ENCODE measurements at places on chromosomes 6 and 20. TPM values are rescaled to one million over a fixed set of nuclear protein-coding genes. Genes with fewer than 3 reads are reported as not detected.

The THBS2 gene
- total RNA-seq = not detected

The OPRM1 gene
- not detected for total RNA-seq

The PRR18 gene
- 0.35 TPM for total RNA-seq

The RAD21L1 gene
- total RNA-seq = 0.25 TPM

The LY6G6D gene
- total RNA-seq = not detected

The LTB gene
- not detected for total RNA-seq

The TSBP1 gene
- total RNA-seq = not detected

GRCh38 chr6:10395704-10396546 lies 18.9 kb downstream of the TFAP2A start:
- DNase-seq = no peak

- no peak for DNase-seq
Observed at GRCh38 chr6:67285770-67286495, 1349.1 kb upstream of the ADGRB3 start.

GRCh38 chr6:148577687-148578488 lies 168.9 kb upstream of the UST start:
- peak; percentile 57 for DNase-seq

GRCh38 chr20:63466250-63466825 lies 6.1 kb downstream of the KCNQ2 start:
- DNase-seq = no peak

DNA sequence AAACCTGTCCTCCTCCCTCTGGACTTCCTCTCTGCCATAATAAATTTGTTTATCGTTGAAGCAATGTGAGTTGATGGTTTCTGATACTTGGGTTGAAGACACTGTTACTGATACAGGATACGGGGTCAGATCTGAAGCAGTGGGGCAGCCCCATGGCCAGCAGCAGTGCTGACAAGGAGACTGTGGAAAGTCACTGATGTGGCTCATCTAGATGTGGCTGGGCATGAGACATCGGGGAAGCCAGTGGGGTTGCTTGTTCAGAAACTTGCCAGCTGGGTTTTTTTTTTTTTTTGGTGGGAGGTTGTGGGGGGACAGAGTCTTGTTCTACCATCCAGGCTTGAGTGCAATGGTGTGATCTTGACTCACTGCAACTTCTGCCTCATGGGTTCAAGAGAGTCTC lies 2.6 kb upstream of the BPI start:
- DNase-seq = no peak

DNA sequence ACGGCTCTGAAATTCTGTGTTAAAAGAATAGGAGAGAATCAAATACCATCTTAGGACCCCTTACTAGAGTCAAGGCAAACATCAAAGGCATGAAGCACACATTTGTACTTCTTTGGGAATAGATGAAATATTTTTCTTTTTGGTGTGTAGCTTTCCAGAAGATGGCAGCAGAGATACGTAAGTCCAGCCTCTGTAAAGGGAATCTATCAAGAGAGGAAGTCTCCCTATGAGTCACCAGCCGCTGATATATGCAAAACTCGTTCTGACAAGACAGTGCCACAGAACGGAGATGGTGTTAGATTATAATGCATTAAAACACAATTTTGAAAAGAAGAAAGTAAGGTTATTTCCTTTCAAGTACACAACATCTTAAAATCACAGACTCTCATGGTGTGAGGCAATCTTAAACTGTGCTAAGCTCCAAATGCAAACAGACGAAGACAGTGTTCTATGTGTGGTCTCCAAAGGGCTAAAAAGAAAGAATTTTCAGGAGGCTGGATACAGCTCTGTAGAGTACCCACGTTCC lies 120.0 kb upstream of the AGPAT4 start:
- DNase-seq = peak; percentile 75

DNA sequence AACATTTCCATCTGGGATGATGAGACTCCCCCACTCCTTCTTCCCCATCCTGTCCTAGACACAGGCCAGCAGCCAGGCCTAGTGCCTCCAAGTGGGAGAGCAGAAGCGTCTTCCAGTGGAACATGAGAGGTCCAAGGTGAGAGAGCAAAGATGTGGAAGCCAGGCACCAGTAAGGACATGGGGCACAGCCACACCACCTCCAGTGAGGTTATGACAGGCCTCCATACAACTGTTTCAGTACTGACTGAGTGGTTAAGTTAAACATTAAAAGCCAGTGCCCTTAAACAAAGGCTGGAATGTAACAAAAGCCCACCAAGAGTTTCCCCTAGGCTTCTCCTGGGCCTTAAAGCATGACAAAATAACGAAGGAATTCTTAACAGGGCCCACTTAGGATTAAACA lies 5.3 kb downstream of the ZBTB24 start:
- DNase-seq = no peak

DNA sequence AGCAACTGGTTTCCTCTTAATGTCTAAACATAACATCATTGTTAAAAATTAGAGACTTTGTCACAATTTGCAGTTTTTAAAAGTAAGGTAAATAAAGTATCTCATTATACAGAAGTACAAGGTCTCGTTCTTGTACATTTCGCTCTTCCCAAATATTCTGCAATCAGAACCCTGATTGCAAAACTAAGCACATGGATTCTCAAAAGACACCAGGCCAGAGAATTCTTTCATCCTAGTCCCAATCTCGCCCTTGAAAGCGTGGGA lies 355 bp upstream of the AKAP7 start:
- no peak for DNase-seq

- DNase-seq = no peak
Observed at GRCh38 chr6:116866281-116866871, 10.7 kb upstream of the RFX6 start.

- DNase-seq = no peak
Observed at GRCh38 chr20:58825450-58825849, 25.3 kb downstream of the GNAS-AS1 start.

- peak; percentile 21 for DNase-seq
Observed at GRCh38 chr6:83221889-83222479, 28.8 kb downstream of the RWDD2A start.

GRCh38 chr6:12163149-12163548 lies 127.0 kb upstream of the EDN1 start:
- DNase-seq = no peak

DNA sequence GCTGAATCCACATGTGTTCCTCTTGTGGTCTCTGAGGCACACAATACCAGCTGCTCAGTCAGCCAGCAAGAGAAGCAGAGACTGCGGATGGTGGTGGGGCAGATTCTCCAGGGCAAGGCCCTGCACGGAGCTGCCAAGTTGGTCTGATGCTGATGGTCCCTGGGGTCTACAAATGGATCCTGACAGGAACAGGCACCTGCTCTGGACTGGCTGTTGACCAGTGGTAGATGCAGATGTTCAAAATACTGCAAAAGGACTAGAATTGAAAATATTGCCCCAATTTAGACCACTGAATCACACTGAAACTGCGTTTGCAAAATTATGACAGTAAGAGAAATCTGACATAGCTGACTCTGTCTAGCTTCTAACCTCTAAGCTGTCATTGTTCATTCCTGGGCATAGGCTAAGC lies 29.6 kb upstream of the TUBB2A start:
- no peak for DNase-seq

GRCh38 chr20:40692240-40693011 lies 3.4 kb upstream of the MAFB start:
- no peak for DNase-seq

DNA sequence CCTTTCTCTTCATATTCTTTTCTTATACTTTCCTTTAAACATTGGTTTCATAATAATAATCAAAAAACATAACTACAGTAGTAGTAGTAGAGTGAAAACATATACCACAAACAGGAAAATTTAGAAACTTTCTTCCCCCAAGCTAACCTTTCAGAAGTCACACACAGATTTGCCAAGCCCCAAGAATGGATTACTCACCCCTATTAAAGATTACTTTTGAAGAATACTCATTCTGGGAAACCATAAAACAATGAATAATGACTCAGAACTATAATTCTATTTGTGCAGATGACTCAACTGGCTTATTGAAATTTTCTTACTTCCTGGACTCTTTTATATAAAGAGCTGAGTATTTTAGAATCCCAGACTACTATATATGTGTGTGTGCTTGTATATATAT lies 119.4 kb upstream of the GJE1 start:
- no peak for DNase-seq

- DNase-seq = no peak
Observed at GRCh38 chr6:156687789-156688619, 89.2 kb upstream of the ARID1B start.

- DNase-seq = peak; percentile 78
Observed at GRCh38 chr6:2245103-2245876, at the start of gene GMDS. TSS of gene GMDS (minus strand) at chr6:2245605.

DNA sequence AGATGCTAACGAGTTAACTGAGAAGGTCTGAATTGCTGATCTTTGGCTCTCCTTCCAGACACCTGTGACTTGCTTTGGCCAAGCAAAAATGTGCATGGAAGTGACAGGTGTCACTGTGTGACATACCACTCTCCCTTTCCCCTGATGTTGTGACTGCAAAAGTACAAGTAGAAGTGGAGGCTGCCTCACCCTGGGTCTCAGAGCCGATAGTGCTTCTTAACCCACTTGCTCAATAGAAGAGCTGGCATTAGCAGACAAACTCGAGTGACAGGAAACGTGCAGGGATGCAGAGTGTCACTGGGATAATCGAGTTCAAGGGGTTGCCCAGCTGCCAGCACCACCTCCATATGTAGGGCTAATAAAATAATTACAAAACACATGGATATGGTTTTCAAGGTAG lies 16.4 kb upstream of the SPO11 start:
- no peak for DNase-seq

GRCh38 chr20:3658716-3659491 lies 4.3 kb downstream of the GFRA4 start:
- no peak for DNase-seq

DNA sequence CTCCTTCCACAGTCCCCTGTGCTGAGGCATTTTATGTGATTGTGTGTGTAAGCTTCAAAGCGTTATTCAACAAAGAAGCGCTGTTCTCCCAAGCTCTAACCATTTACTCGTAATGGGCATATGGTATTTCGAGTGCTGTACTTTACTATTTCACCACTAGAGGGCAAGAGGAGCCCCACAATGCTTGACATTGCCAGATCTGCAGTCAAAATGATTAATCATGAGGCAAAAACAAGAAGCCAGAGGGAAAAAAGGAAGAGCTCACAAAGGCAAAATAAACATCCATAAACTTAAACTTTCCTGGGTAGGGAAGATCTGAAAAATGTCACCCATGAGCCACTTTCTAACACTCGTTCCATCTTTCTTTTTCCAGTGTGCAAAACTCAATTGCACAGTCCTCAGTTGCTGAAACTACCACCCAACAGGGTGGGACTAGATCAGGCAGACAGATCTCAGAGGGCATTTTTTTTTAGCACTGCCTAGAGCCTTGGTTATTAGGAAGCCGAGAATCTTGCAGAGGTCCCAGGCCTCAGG lies 215.0 kb upstream of the PLCB4 start:
- DNase-seq = peak; percentile 76

- DNase-seq = no peak
Observed at GRCh38 chr6:21601339-21601923, 7.9 kb downstream of the SOX4 start.

GRCh38 chr6:7282097-7282906 lies 30.7 kb downstream of the SSR1 start:
- DNase-seq = no peak

- DNase-seq = no peak
Observed at GRCh38 chr6:2963756-2964155, 7.6 kb downstream of the SERPINB6 start.

- no peak for DNase-seq
Observed at GRCh38 chr6:50842446-50842845, 23.8 kb downstream of the TFAP2B start.

DNA sequence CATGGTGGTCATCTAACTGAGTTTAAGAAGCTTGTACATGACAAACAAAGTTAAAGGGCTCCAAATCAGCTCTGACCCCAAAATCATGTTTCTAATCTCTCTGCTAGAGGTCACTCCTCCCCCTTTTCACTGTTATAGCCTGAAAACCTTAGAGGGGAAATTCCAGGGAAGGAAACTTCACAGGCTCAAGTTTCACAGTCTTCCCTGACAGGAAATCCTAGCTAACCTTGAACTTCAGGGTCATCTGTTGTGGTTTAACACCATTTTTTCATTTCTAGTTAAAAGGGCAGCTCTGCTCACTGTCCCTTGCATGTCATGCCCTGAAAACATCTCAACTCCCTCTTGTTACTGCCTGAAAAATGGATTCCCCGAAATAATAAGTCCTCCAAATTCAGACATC lies 104.4 kb upstream of the BMP2 start:
- DNase-seq = peak; percentile 33

DNA sequence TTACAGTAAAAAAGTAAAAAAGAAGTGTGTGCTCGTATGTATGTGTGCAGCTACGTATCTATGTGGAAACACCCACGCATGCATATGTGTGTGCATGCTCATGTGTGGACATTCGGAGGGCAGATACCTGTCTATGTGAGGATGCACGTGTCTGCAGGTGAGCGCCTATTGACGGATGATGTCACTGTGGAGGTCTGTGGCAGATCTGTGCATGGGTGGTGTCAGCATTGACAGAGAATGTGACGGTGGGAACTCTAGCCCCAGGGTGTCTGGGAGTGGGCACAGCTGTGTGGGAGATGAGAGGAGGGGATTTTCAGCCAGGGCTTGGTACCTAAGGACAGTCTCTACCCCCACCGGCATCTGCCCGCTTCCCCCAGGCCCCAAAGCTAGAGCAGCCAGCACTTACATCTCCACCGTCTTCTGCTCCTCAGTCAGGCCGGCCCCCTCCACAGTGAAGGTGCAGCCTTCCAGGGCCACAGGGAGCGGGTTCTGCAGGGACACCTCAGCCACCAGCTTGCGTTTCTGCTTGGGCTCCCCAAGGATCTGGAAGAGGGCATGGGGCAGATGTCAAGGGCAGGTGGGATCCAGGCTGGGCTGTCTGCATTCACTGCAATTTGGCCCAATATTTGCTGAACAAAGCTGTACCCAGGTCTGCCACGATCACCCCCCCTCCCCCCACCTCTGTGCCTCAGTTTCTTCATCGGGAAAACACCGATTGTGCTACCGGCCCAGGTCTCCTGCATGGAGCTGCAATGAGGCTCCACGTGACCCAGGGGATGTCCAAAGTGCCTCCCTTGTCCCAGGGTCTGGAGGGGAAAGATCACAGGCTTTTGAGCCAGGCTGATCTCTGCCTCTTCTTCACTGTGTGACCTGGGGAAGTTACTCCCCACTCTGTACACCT lies 34.1 kb downstream of the TGM2 start:
- DNase-seq = no peak

DNA sequence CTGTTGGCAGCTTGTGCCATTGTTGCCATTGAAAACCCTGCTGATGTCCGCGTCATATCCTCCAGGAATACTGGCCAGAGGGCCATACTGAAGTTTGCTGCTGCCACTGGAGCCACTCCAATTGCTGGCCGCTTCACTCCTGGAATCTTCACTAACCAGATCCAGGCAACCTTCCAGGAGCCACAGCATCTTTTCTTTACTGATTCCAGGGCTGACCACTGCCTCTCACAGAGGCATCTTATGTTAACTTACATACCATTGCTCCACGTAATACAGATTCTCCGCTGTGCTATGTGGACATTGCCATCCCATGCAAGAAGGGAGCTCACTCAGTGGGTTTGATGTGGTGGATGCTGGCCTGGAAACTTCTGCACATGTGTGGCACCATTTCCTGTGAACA lies 221.8 kb upstream of the FAM83B start:
- DNase-seq = no peak

DNA sequence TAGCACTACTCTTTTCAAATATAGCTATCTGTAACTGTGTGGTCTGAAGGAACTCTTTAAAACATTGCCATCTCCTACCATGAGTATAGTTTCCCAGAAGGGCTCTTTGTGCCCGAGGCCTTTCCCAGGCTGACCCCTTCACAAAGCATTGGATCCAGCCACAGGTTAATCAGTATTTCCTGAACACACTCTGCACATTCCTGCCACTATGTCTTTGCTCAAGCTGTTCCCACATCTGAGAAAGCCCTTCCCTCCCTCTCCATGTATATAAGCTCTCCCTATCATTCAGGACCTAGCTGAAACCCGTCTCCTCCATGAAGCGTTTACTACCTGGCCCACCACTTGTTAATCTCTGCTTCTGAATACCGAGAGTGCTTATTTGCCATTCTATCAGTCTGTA lies 47.8 kb upstream of the PKHD1 start:
- no peak for DNase-seq
